ENCODE measurements at places on chromosomes 7 and 10. TPM values are rescaled to one million over a fixed set of nuclear protein-coding genes. Genes with fewer than 3 reads are reported as not detected.

TMEM236 gene
- total RNA-seq, result 0.05 TPM

CDCA7L gene
- 111 TPM for total RNA-seq

LRRN3 gene
- 56.5 TPM for total RNA-seq

- no peaks in the 10 kb centered on the region for H3K27me3 ChIP-seq
- H3K36me3 ChIP-seq, result peaks cover 64% of the 10 kb centered on the region
- peaks cover 4% of the 10 kb centered on the region for H3K4me1 ChIP-seq
- H3K4me3 ChIP-seq, result no peak overlapping the region
Observed at GRCh38 chr10:22542773-22543172, 171.6 kb downstream of the PIP4K2A start.

DNA sequence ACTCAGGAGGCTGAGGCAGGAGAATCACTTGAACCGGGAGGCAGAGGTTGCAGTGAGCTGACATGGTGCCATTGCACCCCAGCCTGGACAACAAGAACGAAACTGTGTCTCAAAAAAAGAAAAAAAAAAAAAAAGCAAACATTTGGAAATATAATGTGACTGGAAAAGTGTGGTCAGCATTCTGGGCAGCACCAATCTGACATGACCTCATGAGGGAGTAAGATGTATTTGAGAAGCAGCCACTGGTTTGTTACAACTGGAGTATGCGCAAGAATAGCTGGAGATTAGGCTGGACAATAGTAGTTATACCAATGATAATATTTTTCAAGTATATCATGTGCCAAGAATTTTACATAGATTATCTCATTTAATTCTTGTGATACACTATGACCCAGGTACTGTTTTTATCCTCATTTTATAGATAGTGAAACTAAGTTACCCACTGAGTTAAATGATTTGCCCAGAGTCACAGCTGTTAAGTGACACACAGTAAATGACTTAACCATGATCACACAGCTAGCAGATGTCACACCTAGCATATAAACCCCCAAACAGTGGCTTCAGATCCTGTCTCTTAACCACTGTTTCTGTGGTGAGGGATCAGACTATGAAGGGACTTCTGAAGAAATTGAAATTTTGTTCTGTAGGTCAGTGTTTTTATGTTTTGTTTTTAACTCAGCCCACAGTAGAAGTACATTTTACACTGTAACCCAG lies 11.1 kb downstream of the MCU start:
- no peaks in the 10 kb centered on the region for H3K36me3 ChIP-seq
- DNase-seq, result no peak
- H3K27ac ChIP-seq, result no peak overlapping the region
- no peaks in the 10 kb centered on the region for H3K27me3 ChIP-seq

DNA sequence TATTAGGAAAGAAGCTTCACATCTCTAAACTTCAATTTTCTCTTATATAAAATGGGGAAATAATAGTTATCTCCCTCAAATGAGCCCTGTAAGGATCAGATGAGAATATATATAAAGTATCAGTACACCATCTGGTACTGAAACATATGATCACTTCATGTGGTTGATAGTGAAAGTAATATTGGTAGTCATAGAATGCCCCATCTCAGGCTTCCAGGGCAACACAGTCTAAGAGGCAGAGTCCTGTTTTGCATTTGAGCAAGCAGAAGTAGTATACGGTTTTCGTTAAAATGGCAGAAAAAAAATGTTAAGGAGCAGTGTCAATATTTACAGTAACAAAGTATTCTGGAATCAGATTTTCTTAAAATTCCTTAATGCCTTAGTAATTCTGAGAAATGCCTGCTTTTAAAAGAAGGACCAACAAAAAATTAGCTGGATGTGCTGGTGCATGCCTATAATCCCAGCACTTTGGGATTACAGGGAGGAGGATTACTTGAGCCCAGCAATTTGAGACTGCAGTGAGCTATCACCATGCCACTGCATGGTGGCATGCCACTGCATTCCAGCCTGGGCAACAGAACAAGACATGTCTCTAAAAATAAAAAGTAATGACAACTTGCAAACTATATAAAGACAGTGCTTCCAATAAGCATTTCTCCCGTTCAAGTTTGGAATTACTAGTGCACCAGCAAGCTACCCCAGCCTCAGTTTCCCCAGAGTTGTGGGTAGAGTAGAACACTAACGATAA lies 19.8 kb downstream of the KBTBD2 start:
- no peak overlapping the region for H3K4me3 ChIP-seq
- no peak for DNase-seq
- H3K4me1 ChIP-seq, result peaks cover 19% of the 10 kb centered on the region

DNA sequence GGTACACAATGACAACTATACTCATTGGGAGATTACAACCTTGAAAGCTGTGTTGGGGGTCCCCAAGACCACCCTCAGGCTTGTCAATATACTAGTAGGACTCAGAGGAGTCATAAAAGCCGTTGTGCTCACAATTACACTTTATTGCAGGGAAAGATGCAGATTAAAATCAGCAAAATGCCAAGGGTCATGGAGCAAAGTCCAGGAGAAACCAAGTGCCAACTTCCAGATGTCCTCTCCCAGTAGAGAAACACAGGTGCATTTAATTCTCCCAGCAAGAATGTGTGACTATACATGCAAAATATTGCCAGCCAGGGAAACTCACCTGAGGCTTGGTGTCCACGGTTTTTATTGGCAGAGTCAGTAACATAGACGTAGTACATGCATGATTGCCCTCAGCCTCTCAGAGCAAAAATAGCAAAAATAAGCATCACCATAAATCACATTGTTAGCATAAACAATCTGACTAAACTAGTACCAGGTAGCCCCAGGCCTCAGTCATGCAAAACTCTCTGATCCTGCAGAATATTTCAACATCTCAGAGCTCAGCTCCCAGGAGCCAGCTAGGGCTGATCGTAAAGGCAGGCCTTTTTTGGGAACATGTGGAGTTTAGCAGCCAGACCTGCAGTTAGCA lies 50.7 kb downstream of the VIM start:
- H3K27me3 ChIP-seq, result peaks cover 2% of the 10 kb centered on the region
- no peak overlapping the region for H3K27ac ChIP-seq
- no peaks in the 10 kb centered on the region for H3K36me3 ChIP-seq
- H3K4me3 ChIP-seq, result no peak overlapping the region
- peaks cover 2% of the 10 kb centered on the region for H3K4me1 ChIP-seq

DNA sequence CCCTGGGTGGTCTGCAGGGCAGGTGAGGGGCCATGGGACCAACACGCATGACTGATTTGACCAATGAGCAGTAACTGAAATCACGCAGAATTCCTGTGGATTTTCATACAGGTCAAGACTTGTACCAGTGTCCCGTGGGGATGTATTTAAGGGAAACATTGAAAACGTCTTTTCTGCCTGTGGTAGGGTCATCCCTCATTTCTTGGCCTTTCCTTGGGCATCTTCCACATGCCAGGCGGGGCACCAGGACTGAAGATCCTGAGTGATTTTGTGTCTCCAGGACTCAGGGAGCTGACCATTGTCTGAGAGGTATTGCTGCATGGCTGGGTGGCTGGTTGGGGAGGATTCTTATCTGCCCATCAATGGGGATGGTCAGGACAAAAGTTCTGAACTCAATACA lies 289.0 kb downstream of the GLRX3 start:
- no peak overlapping the region for H3K27ac ChIP-seq
- no peaks in the 10 kb centered on the region for H3K27me3 ChIP-seq
- no peaks in the 10 kb centered on the region for H3K4me1 ChIP-seq
- H3K4me3 ChIP-seq, result no peak overlapping the region
- no peak for DNase-seq

- H3K4me1 ChIP-seq, result peaks cover 19% of the 10 kb centered on the region
- peak overlapping the region; percentile 92 for H3K27ac ChIP-seq
- H3K27me3 ChIP-seq, result no peaks in the 10 kb centered on the region
- peaks cover 23% of the 10 kb centered on the region for H3K36me3 ChIP-seq
- peak overlapping the region; percentile 98 for H3K4me3 ChIP-seq
Observed at GRCh38 chr7:877312-878232, 1.2 kb downstream of the GET4 start.

EVX1 gene
- not detected for total RNA-seq

GRCh38 chr10:110373059-110373458 lies 68.3 kb upstream of the SMNDC1 start:
- H3K27me3 ChIP-seq, result no peaks in the 10 kb centered on the region
- H3K27ac ChIP-seq, result no peak overlapping the region
- no peak for DNase-seq
- H3K4me1 ChIP-seq, result peaks cover 36% of the 10 kb centered on the region

- no peaks in the 10 kb centered on the region for H3K4me1 ChIP-seq
- peaks cover 5% of the 10 kb centered on the region for H3K36me3 ChIP-seq
- H3K4me3 ChIP-seq, result no peak overlapping the region
- H3K27me3 ChIP-seq, result no peaks in the 10 kb centered on the region
- H3K27ac ChIP-seq, result no peak overlapping the region
Observed at GRCh38 chr10:21655236-21655635, 121.2 kb downstream of the MLLT10 start.

DNA sequence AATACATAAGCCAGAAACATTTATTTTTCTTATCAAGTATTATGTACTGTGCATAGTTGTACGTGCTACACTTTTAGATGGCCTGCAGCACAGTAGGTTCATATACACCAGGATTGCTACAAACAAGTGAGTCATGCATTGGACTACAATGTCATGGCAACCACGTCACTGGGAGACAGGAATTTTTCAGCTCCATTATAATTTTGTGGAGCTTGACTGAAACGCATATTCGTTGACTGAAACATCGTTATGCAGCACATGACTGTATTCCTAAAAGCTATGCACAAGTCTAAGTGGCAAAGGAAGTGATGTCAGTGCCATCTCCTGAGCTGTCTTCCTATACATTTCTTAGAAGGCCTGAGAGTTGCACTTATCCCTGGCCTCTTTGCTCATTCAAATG lies 871.8 kb downstream of the IPMK start:
- no peak overlapping the region for H3K4me3 ChIP-seq
- H3K4me1 ChIP-seq, result no peaks in the 10 kb centered on the region
- H3K27ac ChIP-seq, result no peak overlapping the region
- no peaks in the 10 kb centered on the region for H3K36me3 ChIP-seq

DNA sequence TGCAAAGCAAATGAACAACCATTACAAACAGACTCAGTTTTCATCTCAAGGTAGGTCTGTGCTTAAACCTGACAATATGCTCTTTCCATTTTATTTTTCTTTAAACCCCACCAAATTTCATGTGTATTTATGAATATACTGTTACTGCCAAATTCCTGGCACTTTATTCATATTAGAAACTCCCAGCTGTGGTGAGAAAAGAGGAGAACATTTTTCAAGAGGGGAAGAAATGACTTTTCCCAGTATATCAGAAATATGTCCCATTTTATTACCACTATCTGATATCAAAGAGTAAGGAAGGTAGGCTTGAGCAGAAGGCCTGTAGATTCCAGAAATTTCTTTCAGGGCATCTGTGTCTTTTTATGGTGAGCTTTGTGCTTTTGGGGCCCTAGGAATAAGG lies 189.6 kb downstream of the ADAM12 start:
- no peaks in the 10 kb centered on the region for H3K27me3 ChIP-seq
- no peak overlapping the region for H3K27ac ChIP-seq
- H3K36me3 ChIP-seq, result no peaks in the 10 kb centered on the region
- H3K4me1 ChIP-seq, result no peaks in the 10 kb centered on the region
- H3K4me3 ChIP-seq, result no peak overlapping the region

RAB19 gene
- 23.0 TPM for total RNA-seq

GRCh38 chr10:31426401-31426800 lies 107.4 kb downstream of the ZEB1 start:
- no peak for DNase-seq
- no peak overlapping the region for H3K27ac ChIP-seq
- H3K4me3 ChIP-seq, result no peak overlapping the region
- no peaks in the 10 kb centered on the region for H3K27me3 ChIP-seq

PUS7 gene
- total RNA-seq, result 54.5 TPM

HEPACAM2 gene
- total RNA-seq, result not detected

- H3K4me3 ChIP-seq, result no peak overlapping the region
- H3K27ac ChIP-seq, result no peak overlapping the region
- H3K4me1 ChIP-seq, result no peaks in the 10 kb centered on the region
- DNase-seq, result no peak
- no peaks in the 10 kb centered on the region for H3K27me3 ChIP-seq
- peaks cover 16% of the 10 kb centered on the region for H3K36me3 ChIP-seq
Observed at GRCh38 chr10:121834757-121835156, 93.1 kb downstream of the ATE1 start.

- H3K4me3 ChIP-seq, result no peak overlapping the region
- no peak overlapping the region for H3K27ac ChIP-seq
- DNase-seq, result no peak
- peaks cover 4% of the 10 kb centered on the region for H3K27me3 ChIP-seq
- H3K4me1 ChIP-seq, result no peaks in the 10 kb centered on the region
Observed at GRCh38 chr7:44267719-44268421, 57.5 kb downstream of the CAMK2B start.

DNA sequence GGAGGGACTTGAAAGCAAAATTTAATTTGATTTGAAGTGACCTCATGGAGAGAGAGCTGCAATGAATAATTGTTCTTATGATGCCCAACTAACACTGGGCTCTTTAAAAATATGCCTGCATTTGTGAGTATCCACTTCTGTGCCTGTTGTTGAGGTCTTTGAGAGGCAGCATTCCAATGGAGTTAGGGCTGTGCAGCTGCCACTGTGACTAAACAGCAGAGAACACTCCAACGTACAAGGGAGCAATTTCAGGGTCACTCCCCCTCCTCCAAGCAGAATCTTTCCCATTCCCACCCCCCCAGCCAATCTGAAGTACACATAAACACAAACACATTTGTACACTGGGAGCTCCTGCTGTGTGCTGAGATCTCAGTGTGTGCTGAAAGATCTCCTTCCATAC lies 28.0 kb upstream of the GSAP start:
- H3K36me3 ChIP-seq, result no peaks in the 10 kb centered on the region
- H3K4me1 ChIP-seq, result peaks cover 5% of the 10 kb centered on the region
- no peak overlapping the region for H3K27ac ChIP-seq

SPAM1 gene
- total RNA-seq, result not detected

DNA sequence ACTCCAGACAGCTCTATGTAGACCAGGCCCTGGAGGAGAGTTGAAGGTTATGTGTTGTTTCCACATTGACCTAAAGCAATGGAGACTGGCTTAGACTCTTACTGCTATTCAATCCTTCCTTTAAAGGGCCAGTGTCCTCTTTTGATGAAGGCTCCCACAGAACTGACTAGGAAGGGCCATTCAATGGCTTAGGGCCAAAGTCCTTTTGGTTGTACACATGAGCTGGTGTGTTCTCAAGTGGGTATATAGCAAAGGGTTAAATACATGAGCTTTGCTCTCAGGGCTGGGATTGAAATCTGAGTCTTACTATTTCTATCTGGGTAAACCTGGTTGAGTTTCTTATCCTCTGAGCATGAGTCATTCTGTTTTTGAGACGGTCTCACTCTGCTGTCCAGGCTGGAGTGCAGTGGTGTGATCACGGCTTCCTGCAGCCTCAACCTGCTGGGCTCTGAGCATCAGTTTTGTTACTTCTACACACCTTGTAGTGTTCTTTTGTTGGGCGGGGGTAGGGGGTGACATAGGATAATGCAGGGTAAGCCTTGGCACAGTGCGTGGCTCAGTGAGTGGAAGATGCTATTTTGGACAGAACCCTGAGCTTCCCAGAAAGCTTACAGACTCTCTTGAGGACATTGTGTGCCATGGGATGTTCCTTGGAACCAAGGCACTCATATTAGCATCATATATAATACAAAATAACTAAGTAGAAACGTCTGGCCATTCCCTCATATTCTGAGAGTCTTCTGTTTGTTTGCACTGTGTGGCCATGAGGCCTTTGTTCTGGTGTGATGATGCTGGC lies 90.1 kb downstream of the ABCC2 start:
- no peaks in the 10 kb centered on the region for H3K36me3 ChIP-seq
- peaks cover 60% of the 10 kb centered on the region for H3K27me3 ChIP-seq
- DNase-seq, result no peak
- peaks cover 11% of the 10 kb centered on the region for H3K4me1 ChIP-seq

GRCh38 chr7:90761584-90761983 lies 165.5 kb downstream of the CDK14 start:
- no peaks in the 10 kb centered on the region for H3K27me3 ChIP-seq
- H3K36me3 ChIP-seq, result no peaks in the 10 kb centered on the region
- H3K27ac ChIP-seq, result no peak overlapping the region
- H3K4me1 ChIP-seq, result no peaks in the 10 kb centered on the region
- no peak for DNase-seq

Measured in activated CD4-positive, alpha-beta T cell treated with anti-CD3 and anti-CD28 coated beads, Interleukin-2, amount 10 ng/mL, durations not matched to agents 24 days and 14 days (primary cell).